Stimulated activated naive B cell treated with anti-CD40 and anti-IgM and Interleukin-4, amounts not matched to agents 10 μg/mL and 1 μg/mL and 100 μg/mL, for 72 hours (primary cell): ENCODE measurements at places on chromosomes 16 and 17.

- no peak for DNase-seq
Observed at GRCh38 chr17:66533986-66534385, 231.6 kb downstream of the PRKCA start.

DNA sequence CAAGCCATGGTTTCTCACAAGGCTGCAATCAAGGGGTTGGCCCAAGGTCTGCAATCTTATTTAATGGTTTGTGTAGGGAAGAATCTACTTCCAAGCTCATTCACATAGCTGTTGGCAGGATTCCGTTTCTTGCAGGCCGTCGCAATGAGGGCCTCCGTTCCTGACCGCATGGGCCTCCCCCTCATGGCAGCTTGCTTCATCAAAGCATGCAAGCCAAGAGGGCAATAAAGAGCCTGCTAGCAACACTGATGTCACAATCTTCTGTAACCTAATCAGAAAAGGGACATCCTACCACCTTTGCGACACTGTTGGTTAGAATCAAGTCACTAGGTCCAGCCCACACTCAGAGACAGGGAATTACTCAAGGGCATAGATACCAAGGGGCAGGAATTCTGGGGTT, 95.5 kb downstream of the CCT6B start:
- DNase-seq, result no peak

DNA sequence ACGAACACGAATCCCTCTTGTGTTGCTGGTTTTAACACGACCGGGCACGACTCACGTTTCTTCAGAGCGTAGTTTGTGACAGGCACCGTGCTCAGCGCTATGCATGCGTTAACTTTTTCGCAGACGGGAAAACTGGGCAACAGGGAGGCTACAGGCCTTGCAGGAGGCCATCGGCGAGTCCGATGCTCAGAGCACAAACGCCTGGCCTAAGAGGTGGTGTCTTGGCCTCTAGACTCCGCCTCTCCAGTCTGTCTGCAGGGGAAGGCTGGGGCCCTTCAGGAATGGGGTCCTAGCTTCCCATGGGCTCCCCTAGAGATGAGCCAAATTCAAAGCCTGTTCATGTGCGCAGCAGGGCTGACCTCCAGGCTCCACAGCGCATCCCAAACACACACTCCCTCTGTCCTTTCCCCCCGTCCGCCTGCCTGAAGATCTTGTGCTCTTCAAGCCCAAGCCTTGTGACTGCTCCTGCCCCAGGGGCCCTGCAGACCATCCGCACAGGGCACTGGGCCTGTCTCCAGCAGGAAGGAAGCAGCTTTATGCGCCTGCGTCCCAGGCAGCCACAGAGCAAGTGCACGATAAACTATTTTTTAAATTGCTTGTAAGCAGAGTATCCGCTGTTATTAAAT, 3.1 kb downstream of the CLCN7 start:
- DNase-seq, result no peak

DNA sequence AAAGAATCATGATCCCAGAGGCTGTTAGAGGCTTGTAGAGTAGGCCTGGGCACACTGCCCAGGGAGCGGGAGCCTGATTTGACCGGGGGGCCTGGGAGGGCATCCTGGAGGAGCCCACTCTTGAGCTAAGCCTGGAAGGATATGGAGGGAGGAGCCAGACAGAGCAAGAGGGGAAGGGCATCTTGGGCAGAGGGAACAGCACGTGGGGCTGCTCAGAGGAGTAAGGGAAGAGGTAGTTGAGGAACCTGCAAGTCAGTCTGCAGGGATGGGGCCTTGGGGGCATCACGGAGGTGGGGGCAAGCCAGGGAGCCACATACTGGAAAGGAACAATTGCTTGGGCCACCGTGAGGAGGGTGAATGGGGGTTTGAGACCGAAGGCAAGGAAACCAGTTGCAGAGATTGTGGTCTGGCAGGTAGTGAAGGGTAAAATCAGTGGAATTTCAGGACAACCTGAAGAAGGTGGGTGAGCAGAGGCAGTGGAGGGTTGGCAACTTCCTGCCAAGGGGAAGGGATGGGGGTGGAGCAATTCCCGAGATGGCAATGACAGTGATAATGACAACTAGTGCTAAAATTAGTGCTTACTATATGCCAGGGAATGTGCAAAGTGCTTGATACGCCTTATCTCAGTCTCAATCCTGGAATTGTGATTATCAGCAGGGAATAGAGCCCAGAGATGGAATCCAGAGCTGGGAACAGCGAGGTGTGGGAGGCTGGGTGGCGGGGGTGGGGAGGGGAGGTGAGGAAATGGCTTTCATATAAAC, 9.7 kb upstream of the RAI1 start:
- DNase-seq, result no peak

DNA sequence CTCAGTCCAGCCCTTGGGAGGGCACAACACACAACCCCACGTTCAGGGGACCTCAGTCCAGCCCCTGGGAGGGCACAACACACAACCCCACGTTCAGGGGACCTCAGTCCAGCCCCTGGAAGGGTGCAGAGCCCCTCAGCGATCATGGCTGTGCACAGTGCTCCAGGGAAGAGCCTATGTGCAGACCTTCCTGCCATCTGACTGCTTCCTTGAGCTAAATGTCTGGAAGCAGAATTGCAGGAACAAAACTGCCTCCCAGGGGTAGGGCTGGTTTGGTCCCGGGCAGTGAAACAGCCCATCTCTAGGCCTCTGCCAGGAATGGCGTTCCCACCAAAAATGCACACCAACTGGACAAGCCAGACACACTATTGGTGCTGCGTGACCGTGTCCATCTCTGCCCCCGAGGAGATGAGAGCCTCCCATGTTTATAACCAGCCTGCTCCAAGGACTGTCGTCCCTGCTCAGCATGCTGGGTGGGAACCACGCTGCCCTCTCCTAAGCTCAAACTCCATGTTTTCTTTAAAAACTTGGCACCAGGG, 44.0 kb downstream of the ZNF276 start:
- DNase-seq, result no peak

GRCh38 chr17:42845918-42846593, 1.7 kb downstream of the AOC2 start:
- DNase-seq, result peak; percentile 45

GRCh38 chr17:65914784-65915342, 277.1 kb downstream of the CEP112 start:
- DNase-seq, result peak; percentile 57

- no peak for DNase-seq
Observed at GRCh38 chr16:25747160-25747758, 55.5 kb downstream of the HS3ST4 start.

GRCh38 chr16:84121007-84121406, 4.3 kb upstream of the MBTPS1 start:
- DNase-seq, result no peak

GRCh38 chr16:47278306-47278970, 134.7 kb upstream of the NETO2 start:
- DNase-seq, result no peak

DNA sequence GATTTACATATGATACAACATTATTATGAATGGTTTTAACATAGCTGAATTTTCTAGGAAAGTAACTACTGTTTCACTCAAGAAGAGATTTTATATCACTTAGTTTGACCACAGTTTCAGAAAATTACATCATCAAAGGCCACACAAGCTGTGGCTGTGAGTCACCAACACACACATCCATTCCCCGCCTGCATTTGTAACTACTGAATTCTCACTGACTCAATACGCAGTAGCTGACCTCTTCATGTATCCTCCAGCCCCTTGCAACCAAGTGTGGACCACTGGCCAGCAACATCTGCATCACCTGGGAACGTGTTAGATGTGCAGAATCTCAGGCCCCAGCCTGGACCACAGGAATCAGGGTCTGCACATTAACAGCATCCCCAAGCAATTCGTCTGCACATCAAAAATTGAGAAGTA, 197.6 kb downstream of the XYLT1 start:
- no peak for DNase-seq

DNA sequence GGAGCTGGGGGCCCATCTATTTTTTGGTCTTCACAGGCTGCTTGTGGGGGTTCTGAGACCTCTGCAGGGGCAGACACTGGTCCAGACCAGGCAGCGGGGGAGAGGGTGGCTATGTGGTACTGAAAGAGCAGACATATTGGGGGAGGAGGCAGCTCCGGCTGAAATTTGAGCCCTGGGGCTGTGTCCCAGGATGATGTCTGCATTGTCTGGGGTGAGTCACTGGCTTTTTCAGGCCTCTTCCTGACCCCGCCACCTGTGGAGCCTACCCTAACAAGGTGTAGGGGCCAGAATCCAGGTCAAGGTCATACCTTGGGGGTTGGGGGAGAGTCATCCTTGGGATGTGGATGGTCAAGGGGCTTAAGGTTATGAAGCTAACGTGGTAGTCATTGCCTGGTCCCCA, 2.4 kb downstream of the CORO6 start:
- no peak for DNase-seq
